IMR-90 (cell line): ENCODE measurements at places on chromosomes 5 and 9. TPM values are rescaled to one million over a fixed set of nuclear protein-coding genes. Genes with fewer than 3 reads are reported as not detected.
A peak's percentile ranks its signal among the peaks of the same experiment; 100 is the strongest.

Gene PPP2R2B
- not detected in 2 replicates for total RNA-seq

Gene OR13C4
- total RNA-seq = not detected in 2 replicates

Gene SLC9A3
- 0.56 and 0.72 TPM in 2 replicates for total RNA-seq

Gene ACTBL2
- 1.6 and 1.7 TPM in 2 replicates for total RNA-seq

Gene HMGCS1
- 30.6 and 32.8 TPM in 2 replicates for total RNA-seq

Gene ELAVL2
- 0.28 and 0.36 TPM in 2 replicates for total RNA-seq

Gene FGF10
- total RNA-seq = not detected in 2 replicates

Gene AGXT2
- not detected in 2 replicates for total RNA-seq

Gene SLC25A2
- total RNA-seq = 0.28 TPM in 1 of 2 replicates, not detected in the other

DNA sequence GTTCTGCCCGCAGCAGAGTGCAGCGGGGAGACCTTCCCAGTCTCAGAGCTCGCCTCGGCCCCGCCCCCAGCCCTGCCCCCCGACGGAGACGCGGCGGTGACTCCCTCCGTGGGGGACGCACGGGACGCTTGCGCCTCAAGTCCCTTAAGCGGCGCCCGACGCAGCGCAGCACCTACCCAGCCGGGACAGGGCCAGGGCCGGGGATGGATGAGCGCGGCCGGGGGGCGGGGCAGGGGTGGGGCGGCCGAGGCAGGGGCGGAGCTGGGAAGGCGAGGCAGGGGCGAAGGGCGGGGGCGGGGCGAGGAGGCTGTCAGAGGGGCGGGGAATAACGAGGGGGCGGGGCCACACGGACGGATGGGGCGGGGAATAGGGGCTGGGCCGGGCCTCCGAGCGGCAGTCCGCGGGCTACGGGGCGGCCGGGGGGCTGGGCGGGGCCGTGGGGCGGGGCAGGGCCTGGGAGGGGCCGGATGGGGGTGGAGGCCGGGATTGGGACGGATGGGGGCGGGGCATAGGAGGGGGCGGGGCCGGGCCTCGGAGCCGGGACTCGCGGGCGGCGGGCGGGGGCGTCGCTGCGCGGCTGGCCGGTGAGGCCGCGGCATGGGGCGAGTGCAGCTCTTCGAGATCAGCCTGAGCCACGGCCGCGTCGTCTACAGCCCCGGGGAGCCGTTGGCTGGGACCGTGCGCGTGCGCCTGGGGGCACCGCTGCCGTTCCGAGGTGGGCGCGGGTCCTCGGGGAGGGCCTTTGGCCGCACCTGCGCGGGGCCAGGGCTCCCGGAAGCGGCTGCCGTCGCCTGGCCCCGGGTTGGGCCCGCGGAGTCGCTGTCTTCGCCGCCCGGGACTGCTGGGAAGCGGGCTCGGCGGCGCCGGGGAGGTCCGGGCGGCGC, at the start of gene ARRDC1:
TSS of gene ARRDC1 (plus strand) at position 566 of the 884 bp plus-strand sequence. CDS start at position 598, 32 bp downstream.
- peak; percentile 85 for DNase-seq

DNA sequence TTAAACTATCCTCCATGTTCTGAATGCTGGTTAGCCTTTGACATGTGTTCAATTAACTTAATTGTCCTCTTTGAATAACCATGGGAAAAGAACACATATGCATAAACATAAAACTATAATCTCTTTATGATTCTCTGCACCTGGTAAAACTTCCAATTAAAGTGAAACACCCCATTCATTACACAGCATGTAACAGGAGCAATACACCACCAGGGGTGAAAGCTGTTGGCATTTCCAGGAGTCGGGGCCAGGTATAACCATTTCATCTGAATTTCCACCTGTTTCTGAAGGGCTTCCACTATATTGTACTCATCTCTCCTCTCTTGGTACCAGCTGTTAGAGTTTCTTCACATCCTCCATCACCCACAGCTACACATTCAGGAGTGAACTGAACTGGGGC, 303.8 kb downstream of the EDIL3 start:
- no peak for DNase-seq

DNA sequence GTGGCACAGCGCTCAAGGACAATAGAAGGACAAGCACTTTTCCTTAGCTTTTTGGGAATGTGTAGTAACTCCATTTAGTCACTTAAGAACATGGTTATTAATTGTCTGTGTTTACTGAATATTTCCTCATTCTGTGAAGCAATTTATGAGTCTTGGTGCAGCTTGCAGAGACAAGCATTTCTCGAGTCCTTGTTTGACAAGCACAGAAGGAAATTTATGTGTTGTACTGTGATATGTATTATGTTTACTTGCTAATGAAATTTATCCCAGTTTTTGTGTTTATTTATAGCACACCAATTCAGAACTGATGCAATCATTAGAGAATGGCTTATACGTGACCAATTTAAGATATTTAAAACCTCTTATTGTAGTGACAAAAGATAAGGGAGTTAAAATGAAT, 168.6 kb downstream of the PRELID2 start:
- DNase-seq = no peak

- no peak for DNase-seq
Observed at GRCh38 chr5:156466871-156467270, 139.9 kb downstream of the SGCD start.

DNA sequence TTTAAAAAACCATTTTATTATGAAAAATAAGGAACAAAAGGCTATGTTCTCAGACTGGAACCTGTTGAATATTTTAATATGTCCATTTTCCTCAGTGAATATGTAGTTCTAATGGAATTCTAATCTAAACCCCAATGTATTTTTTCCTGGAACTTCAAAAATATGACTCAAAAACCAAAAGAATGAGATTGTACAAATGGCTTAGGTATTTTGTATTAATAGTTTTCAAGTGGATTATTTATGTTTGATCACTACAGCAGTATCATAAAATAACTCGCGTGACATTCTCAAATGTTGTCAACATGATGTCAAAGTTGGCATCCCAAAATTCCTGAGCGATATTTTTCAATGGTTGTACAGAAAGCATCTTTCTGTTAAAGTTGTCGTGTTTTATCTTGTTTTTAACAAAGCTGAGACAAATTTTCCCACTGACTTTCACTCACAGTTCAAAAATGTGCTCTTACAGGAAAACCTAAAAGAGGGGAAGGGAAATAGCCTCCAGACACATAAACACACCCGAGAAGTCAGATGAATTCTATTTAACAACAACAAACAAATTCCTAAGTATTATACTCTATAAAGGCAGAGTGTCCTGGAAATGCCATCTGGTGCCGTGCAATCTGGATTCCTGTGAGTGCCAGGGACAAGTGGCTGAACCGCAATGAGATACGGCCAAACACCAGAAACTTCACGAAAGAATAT, 68.1 kb upstream of the TAS2R1 start:
- DNase-seq = peak; percentile 71

DNA sequence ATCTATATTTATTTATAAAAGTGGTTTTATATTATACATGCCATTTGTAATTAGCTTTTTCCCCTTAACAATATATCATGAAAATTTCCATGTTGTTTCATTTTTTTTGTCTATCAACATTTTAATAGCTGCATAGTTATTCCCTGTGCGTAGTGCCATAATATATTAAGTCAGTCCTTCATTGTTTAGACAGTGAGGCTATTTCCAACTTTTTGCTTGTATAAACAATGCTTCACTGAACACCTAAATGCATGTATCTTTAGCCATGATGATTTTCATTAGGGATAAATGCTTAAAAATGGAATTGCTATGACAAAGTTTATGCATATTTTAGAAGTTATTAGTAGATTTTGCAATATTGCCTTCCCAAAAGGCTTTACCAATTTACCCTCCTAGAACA, 80.7 kb upstream of the STC2 start:
- peak; percentile 23 for DNase-seq

DNA sequence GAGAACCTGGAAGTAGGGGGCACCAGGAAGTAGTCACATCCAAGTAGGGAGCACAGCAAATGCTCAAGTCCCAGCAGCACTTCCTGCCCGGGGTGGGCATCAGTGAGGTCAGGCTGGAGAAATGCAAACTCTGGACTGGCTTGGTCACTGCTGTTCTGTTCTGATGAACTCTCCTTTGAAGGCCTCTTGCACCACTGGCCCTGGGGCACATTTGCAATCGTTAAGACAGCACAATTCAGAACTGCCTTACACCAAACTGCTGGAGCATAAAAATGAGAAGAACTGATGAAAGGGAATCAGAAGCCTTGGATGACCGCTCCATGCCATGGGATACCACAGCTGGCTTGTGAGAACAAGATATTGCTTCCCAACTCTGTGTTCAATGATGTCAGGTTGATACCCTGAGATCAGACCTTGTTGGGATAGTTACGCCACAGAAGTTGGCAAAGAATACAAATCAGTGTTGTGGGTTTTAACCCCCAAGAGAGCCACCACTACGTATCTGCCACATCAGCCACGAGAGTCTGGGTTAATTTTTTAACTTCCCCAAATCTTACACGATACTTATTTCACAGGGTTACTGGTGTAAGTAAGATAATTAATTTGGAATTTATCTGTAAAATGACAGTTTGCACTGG, 42.3 kb upstream of the ZSWIM6 start:
- DNase-seq = no peak

- no peak for DNase-seq
Observed at GRCh38 chr9:5453004-5453403, 2.7 kb downstream of the CD274 start.

DNA sequence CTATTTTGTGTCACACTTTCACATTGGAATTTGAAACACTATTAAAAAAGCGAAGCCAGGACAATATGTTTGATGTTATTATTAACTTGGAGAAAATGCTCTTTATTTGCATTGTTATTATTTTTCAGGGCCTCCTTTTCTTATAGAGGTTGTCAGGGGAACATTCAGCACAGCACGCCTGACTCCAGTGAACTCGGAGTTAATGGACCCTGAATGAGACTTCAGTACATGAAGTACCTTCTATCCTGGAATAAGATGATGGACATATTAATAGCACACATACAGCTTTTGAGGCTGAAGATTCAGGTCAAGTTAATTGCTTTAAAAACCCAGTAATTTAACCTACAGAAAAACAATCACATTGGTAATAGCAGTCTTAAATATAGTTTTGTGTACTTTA, 652.9 kb downstream of the SEMA5A start:
- DNase-seq = no peak

DNA sequence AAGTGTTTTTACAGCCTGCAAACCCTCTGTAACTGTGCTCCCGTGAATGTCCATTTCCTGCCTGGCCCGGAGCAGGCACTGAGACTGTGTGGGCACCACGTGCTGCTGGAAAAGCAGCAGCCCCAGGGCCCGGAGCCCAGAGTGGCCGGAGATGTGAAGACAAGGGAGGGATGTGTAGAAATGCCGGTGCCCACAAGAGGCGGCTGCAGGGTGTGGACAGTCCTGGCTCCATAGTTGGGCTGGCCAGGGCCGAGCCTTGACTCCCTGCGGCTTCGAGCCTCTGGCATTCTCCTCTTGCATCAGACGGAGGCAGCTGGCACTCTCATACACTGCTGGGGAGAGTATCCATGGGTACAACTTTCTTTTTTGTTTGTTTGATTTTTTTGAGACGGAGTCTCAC, 13.2 kb upstream of the GFPT2 start:
- DNase-seq = no peak

GRCh38 chr9:114230068-114230467, 74.7 kb downstream of the COL27A1 start:
- no peak for DNase-seq

DNA sequence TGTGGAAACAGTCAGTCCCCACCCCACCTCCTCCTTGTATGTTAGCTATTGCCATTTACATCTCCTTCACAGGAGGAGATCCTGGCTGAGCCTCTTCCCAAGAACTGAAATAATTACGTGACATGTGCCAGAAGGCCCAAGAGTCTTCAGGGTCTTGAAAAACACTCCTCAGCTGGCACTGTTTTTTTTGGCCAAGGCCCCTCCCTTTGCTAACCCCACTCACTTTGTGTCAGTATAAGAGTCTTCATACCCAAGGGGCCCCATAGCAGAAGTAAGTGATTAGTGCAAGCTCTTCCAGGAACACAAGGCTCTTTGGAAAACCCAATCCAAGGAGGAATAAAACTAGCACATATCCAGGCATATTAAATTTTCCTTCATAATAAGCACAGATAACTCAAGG, 5.7 kb upstream of the LARP1 start:
- no peak for DNase-seq

DNA sequence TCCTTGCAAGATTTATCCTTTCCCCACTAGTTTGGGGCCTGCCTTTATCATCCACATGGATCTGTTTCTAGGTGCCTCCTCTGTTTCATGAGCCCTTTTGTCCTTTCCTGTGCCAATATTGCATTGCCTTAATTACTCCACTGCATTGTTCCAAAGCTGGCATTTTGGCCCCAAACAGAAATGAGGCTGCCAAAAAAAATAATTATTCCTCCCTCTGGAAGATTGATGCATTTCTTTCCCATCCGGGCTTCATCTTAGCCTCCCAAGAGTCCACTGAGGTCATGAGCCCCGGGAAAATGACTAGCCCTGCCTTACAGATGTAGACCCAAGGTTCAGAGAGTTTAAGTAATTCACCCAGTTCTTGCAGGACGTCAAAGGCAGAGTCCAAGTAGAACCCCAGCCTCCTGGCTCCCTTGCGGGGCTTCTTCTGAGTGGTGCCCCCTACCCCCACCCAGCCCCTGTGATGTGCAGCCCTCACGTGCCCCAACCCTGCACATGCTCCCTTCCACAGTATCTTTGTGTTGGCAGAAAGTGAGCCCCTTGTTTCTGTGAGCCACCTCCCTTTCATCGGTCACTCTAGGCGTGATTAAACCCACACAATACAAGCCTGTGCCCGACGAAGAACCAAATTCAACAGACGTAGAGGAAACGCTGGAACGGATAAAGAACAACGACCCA, 62.1 kb downstream of the TMOD1 start:
- no peak for DNase-seq

DNA sequence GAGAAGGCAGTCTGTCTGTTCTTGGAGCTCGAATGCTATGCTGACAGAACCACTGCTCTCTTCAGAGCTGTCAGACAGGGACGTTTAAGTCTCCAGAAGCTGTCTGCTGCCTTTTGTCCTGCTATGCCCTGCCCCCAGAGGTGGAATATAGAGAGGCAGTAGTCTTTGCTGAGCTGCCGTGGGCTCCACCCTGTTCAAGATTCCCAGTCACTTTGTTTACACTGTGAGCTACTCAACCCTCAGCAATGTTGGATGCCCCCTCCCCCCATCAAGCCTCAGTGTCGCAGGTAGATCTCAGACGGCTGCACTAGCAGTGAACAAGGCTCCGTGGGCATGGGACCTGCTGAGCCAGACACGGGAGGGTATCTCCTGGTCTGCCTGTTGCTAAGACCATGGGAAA, 344.2 kb downstream of the TMEM161B start:
- no peak for DNase-seq

GRCh38 chr9:129989740-129990139, 53.2 kb downstream of the FNBP1 start:
- DNase-seq = peak; percentile 28

- DNase-seq = no peak
Observed at GRCh38 chr9:37593883-37594448, 1.6 kb upstream of the TOMM5 start.

GRCh38 chr9:87455407-87455806, 42.3 kb upstream of the DAPK1 start:
- no peak for DNase-seq
